Nucleus accumbens (tissue), 56 donors: ENCODE measurements at places on chromosomes 1 and 21.

DNA sequence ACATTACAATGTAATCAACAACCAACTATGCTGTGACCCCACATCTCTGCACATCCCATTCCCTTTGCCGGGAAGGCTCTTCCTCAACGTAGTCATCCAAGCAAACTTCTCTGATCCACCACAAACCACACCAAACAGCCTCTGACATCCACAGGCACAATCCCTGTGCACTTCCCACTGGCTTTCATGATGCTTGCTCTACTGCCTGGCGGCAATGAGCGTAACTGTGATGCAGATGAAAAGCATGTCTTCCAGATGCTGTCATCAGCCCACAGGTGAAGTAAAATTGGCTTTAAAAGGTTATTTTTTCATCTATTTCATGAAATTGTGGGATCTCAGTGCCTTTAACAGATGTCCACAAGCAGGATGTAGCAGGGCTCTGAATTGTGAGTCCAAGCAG lies 635.2 kb downstream of the SMYD3 start:
- DNase-seq = no peak

DNA sequence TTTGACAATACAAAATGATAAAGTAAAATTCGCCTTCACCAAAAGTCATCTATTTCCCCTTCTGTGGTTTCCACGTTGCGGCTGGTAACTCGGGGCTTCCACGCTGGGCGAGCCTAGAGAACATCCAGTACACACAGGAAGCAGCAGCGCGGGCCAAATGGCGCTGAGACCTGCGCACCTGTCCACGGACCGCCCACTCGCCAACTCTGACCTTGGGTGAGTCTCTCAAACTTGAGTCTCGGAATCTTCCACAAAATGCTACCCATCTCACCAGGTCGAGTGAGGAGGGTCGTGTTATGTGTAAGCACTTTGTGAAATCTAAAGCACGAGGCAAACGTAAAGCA lies 820 bp upstream of the TTF2 start:
- DNase-seq = no peak

- no peak for DNase-seq
Measured at GRCh38 chr1:85836736-85837135, 128.5 kb upstream of the ZNHIT6 start.

- no peak for DNase-seq
Measured at GRCh38 chr1:30046751-30047150, 676.6 kb downstream of the MATN1 start.

GRCh38 chr1:247365023-247365422 lies 33.4 kb upstream of the ZNF496 start:
- DNase-seq = no peak

DNA sequence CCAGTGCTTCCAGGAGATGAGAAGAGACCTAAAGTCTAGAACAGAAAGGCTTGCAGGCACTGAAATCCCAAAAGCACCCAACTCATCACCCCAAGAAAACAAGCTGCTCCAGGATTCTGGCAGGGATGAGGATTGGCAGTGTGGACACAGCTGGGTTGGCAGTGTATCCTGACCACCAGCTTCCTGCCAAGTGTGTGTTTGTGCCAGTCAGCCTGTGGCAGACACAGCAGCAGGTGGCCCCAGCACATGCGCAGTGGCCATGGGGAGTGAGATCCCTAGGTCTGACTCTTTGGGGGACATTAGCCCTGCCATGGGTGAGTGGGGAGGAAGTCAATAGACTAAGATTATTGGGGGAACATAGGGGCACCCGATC lies 8.7 kb upstream of the SNAPIN start:
- DNase-seq = peak; percentile 55
